ENCODE measurements at places on chromosomes 2 and 18.

- H3K27me3 ChIP-seq = no peaks in the 10 kb centered on the region
- H3K27ac ChIP-seq = no peak overlapping the region
- no peak overlapping the region for H3K4me3 ChIP-seq
- H3K36me3 ChIP-seq = peaks cover 23% of the 10 kb centered on the region
- H3K4me1 ChIP-seq = peaks cover 37% of the 10 kb centered on the region
Observed at GRCh38 chr2:30159766-30160165, 13.0 kb downstream of the YPEL5 start.

GRCh38 chr18:62435435-62436031 lies 87.3 kb upstream of the ZCCHC2 start:
- H3K4me3 ChIP-seq = no peak overlapping the region
- peaks cover 6% of the 10 kb centered on the region for H3K27me3 ChIP-seq
- no peak for DNase-seq
- H3K36me3 ChIP-seq = no peaks in the 10 kb centered on the region

- no peak for DNase-seq
- no peak overlapping the region for H3K4me3 ChIP-seq
- no peaks in the 10 kb centered on the region for H3K27me3 ChIP-seq
- no peak overlapping the region for H3K27ac ChIP-seq
Observed at GRCh38 chr18:55743736-55744135, 155.7 kb upstream of the TCF4 start.

GRCh38 chr18:39348757-39349156 lies 1783.2 kb upstream of the CELF4 start:
- no peak overlapping the region for H3K4me3 ChIP-seq
- no peak for DNase-seq
- H3K27me3 ChIP-seq = no peaks in the 10 kb centered on the region
- H3K36me3 ChIP-seq = no peaks in the 10 kb centered on the region
- no peaks in the 10 kb centered on the region for H3K4me1 ChIP-seq

- DNase-seq = no peak
- H3K27me3 ChIP-seq = peaks cover 3% of the 10 kb centered on the region
- no peak overlapping the region for H3K27ac ChIP-seq
- H3K4me1 ChIP-seq = no peaks in the 10 kb centered on the region
- no peak overlapping the region for H3K4me3 ChIP-seq
Observed at GRCh38 chr2:198479065-198479464, 674.7 kb downstream of the PLCL1 start.

GRCh38 chr2:133717497-133717896 lies 149.2 kb upstream of the NCKAP5 start:
- H3K4me3 ChIP-seq = no peak overlapping the region
- peaks cover 3% of the 10 kb centered on the region for H3K27me3 ChIP-seq
- no peak for DNase-seq
- H3K27ac ChIP-seq = no peak overlapping the region
- H3K4me1 ChIP-seq = no peaks in the 10 kb centered on the region
- H3K36me3 ChIP-seq = no peaks in the 10 kb centered on the region

- H3K36me3 ChIP-seq = no peaks in the 10 kb centered on the region
- DNase-seq = peak; percentile 19
- H3K27me3 ChIP-seq = peaks cover 2% of the 10 kb centered on the region
- no peak overlapping the region for H3K4me3 ChIP-seq
- H3K27ac ChIP-seq = no peak overlapping the region
- no peaks in the 10 kb centered on the region for H3K4me1 ChIP-seq
Observed at GRCh38 chr2:201795607-201796477, 10.5 kb upstream of the CDK15 start.

- H3K36me3 ChIP-seq = no peaks in the 10 kb centered on the region
- DNase-seq = no peak
Observed at GRCh38 chr2:164009756-164010337, 274.0 kb upstream of the FIGN start.

GRCh38 chr18:80193701-80194100 lies 53.6 kb downstream of the PARD6G start:
- no peak overlapping the region for H3K27ac ChIP-seq
- DNase-seq = no peak
- H3K27me3 ChIP-seq = peaks cover 43% of the 10 kb centered on the region
- no peak overlapping the region for H3K4me3 ChIP-seq

GRCh38 chr2:151908204-151908882 lies 80.1 kb upstream of the ARL5A start:
- H3K27ac ChIP-seq = no peak overlapping the region
- peaks cover 19% of the 10 kb centered on the region for H3K27me3 ChIP-seq
- no peak overlapping the region for H3K4me3 ChIP-seq

GRCh38 chr2:240614391-240614790 lies 10.9 kb upstream of the GPR35 start:
- no peaks in the 10 kb centered on the region for H3K27me3 ChIP-seq
- no peak overlapping the region for H3K27ac ChIP-seq
- H3K4me3 ChIP-seq = no peak overlapping the region
- H3K36me3 ChIP-seq = peaks cover 14% of the 10 kb centered on the region
- peak; percentile 2 for DNase-seq

GRCh38 chr2:13143451-13143850 lies 426.7 kb downstream of the TRIB2 start:
- H3K27me3 ChIP-seq = peaks cover 14% of the 10 kb centered on the region
- no peak for DNase-seq
- no peaks in the 10 kb centered on the region for H3K36me3 ChIP-seq
- no peak overlapping the region for H3K4me3 ChIP-seq
- H3K27ac ChIP-seq = no peak overlapping the region
- H3K4me1 ChIP-seq = no peaks in the 10 kb centered on the region

DNA sequence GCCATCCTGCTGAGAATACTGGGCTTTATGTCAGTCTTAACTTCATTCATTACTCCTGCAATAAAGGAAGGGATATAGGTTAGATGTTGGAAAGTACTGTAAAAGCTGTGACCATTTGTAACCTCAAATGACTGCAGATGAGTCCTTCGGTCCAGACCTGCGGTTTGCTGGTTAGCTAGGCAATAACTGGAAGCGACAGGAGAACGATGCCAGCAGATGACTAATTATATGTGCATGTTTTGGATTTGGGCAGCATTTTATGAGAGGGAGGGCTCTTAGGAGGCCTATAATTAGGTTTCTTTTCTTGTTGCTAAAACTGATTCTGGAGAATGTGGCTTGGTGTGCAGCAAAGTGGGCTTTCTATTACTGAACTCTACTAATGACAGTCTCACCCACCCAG lies 205.6 kb downstream of the TMEM182 start:
- no peak for DNase-seq
- H3K27me3 ChIP-seq = peaks cover 2% of the 10 kb centered on the region
- no peak overlapping the region for H3K4me3 ChIP-seq
- H3K36me3 ChIP-seq = no peaks in the 10 kb centered on the region
- H3K27ac ChIP-seq = no peak overlapping the region

- no peaks in the 10 kb centered on the region for H3K36me3 ChIP-seq
- H3K4me3 ChIP-seq = no peak overlapping the region
- DNase-seq = no peak
Observed at GRCh38 chr18:65049586-65049985, 701.2 kb upstream of the CDH7 start.

DNA sequence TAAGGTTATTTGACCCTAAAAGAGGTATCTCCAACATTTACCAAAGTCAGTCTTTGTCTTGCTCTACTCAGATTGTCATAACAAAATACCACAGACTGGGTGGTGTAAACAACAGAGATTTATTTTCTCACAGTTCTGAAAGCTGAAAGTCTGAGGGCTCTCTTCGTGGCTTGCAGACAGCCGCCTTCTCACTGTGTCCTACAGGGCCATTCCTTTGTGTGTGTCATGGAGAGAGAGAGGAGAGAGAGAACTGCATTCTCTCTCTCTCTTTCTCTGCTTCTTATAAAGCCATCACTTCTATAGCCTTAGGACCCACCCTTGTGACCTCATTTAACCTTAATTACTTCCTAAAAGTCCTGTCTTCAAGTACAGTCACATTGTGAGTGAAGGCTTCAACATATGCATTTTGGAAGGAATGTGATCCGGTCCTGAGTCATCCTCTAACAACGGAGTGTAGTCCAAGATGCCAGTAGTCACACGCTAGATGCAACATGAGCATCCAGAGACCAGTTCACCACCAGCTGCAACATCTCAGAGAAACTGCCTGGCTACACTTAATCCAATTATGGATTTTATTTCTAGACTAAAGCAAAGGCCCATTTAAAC lies 130.2 kb downstream of the CD226 start:
- H3K36me3 ChIP-seq = peaks cover 29% of the 10 kb centered on the region
- no peak overlapping the region for H3K27ac ChIP-seq
- H3K4me1 ChIP-seq = no peaks in the 10 kb centered on the region

GRCh38 chr2:179818546-179818945 lies 42.9 kb downstream of the ZNF385B start:
- H3K4me1 ChIP-seq = no peaks in the 10 kb centered on the region
- no peaks in the 10 kb centered on the region for H3K36me3 ChIP-seq
- no peak for DNase-seq
- no peak overlapping the region for H3K27ac ChIP-seq
- no peak overlapping the region for H3K4me3 ChIP-seq

DNA sequence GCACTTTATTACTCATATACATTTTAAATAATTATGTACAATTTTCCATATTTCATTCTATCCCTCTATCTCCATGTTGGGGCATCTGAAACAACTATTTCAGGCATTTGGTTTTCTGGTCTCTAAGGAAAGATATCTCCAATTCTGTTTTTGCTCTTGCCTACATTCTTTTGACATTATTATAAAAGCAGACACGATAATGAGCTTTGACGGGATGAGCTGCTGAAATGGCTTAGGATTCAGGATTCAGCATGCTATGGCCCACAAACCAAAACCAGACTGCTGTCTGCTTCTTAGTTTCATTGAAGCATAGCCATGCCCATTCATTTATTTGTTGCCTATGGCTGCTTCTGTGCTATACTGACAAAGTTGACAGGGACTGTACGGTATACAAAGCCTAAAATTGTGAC lies 42.7 kb upstream of the GLS start:
- H3K27me3 ChIP-seq = no peaks in the 10 kb centered on the region
- peaks cover 8% of the 10 kb centered on the region for H3K36me3 ChIP-seq
- H3K4me1 ChIP-seq = peaks cover 37% of the 10 kb centered on the region
- H3K27ac ChIP-seq = no peak overlapping the region

GRCh38 chr2:193841384-193842150 lies 1646.8 kb upstream of the TMEFF2 start:
- no peaks in the 10 kb centered on the region for H3K27me3 ChIP-seq
- DNase-seq = no peak
- H3K27ac ChIP-seq = no peak overlapping the region
- H3K36me3 ChIP-seq = no peaks in the 10 kb centered on the region
- H3K4me3 ChIP-seq = no peak overlapping the region

GRCh38 chr2:174761837-174762236 lies 2.4 kb downstream of the CHRNA1 start:
- peaks cover 5% of the 10 kb centered on the region for H3K4me1 ChIP-seq
- no peaks in the 10 kb centered on the region for H3K27me3 ChIP-seq
- no peak for DNase-seq
- H3K27ac ChIP-seq = no peak overlapping the region
- no peaks in the 10 kb centered on the region for H3K36me3 ChIP-seq

GRCh38 chr2:96108541-96109360 lies 7.6 kb downstream of the ADRA2B start:
- H3K4me3 ChIP-seq = no peak overlapping the region
- peak; percentile 1 for DNase-seq
- H3K27me3 ChIP-seq = no peaks in the 10 kb centered on the region
- H3K27ac ChIP-seq = no peak overlapping the region

DNA sequence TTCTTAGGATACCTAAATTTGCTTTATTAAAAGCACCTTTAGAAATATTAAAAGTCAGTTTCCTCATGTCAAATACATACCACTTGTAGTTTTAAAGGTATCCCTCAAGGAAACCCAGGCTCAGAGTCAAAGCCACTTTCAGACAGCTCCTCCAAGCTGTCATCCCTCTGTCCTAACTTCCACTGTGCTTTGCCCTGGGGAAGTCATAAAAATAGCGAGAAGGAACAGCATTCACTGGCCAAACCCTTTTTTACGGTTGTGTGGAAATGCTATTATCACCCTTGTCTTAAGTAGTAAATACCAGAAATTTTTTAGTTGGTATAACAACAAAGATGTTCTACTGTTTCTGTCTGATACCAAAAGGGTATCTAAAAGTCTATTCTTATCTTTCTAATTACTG lies 680.5 kb downstream of the ZEB2 start:
- no peak for DNase-seq
- no peaks in the 10 kb centered on the region for H3K4me1 ChIP-seq
- H3K36me3 ChIP-seq = no peaks in the 10 kb centered on the region
- H3K27ac ChIP-seq = no peak overlapping the region

GRCh38 chr2:31381601-31382000 lies 32.9 kb downstream of the XDH start:
- no peaks in the 10 kb centered on the region for H3K27me3 ChIP-seq
- DNase-seq = no peak
- no peak overlapping the region for H3K27ac ChIP-seq
- peaks cover 6% of the 10 kb centered on the region for H3K4me1 ChIP-seq

DNA sequence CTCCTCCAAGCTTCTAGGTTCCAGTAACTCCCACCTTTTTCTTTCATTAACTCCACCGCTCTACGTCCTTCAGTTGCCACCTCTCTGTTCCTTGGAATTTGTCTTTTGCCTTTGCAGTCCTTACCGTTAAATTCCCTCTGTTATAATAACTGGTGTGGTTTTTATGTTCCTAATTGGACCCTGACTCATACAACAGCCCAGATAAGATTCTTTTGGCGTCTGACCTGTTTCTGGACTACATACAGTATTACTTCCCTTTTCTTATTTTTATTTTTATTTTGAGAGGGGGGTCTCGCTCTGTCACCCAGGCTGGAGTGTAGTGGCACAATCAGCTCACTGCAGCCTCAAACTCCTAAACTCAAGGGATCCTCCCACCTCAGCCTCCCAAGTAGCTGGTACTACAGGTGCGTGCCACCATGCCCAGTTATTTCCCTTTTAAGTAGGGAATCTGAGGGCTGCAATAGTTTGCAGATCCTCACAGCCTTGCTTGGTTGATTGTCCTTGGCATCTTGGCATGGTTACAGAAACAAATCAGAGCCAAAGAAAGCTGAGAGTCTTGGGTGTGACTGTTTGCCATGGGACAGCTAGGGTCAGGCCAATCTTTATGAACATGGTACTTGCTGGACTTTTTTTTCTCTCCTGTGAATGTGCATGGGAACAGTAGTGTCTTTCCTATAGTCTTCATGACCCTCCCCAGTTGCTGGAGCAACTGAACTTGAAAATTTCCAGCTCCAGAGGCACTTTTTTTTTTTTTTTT lies 22.0 kb downstream of the TCF23 start:
- H3K4me3 ChIP-seq = no peak overlapping the region
- DNase-seq = no peak
- peaks cover 2% of the 10 kb centered on the region for H3K4me1 ChIP-seq

Measured in activated CD4-positive, alpha-beta T cell treated with anti-CD3 and anti-CD28 coated beads for 36 hours (primary cell).